ENCODE measurements at places on chromosomes 5 and 9.

DNA sequence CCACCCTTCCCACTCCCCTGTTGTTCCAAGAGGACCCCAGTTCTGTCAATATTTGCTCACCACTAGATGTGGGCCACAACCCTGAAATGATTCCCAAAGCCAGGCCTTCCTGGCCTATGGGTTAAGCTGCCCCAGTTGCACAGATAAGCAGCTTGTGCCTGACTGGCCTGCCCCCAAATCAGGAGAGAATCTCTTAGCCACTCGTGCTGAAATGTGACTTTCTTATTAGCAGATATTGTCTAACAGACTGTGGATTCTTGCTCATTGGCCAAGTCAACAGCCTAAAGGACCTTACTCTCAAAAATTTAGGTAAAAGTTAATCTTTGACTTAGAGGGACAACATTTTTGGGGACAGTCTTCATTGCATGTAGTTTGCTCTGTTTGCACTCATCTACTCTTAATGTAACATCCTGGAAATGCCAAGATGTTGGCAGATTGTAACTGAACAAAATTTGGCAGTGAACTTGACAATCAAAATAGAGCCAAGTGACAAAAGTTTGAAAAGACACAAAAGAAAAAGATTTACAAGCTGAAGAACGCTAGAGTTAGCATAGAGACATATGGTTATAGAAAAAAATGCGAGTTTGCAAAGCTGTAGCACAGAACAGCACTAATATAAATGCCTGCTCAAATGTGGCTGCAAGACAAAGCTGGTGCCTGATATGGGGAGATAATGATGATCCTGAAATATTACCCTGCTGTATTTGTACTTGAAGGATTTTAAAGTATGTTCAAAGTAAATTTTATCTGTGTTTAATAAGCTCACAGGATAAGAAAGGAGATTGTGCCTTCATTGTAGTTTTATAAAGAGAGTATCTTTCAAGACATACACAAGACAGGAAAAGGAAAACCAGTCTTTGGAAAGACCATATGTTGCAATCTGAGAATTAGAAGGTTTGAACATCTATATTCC, 29.0 kb upstream of the FSD1L start:
- DNase-seq = no peak

DNA sequence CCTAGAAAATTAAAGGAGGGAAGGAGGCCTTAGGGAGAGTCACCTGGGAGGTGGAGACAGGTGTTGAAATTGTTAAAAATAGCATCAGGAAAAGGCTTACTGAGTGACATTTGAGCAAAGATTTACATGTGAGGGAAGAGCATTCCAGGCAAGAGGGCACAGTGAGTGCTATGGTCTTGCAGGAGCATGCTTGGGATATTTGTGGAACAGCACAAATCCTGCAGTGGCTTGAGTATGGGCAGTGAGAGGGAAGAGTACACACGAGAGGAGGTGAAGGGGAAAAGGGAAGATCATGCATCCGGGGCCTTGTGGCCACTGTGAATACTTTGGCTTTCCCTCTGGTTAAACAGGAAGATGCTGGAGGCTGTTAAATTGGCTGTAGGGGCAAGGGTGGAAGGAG, 36.6 kb downstream of the ACER2 start:
- no peak for DNase-seq

DNA sequence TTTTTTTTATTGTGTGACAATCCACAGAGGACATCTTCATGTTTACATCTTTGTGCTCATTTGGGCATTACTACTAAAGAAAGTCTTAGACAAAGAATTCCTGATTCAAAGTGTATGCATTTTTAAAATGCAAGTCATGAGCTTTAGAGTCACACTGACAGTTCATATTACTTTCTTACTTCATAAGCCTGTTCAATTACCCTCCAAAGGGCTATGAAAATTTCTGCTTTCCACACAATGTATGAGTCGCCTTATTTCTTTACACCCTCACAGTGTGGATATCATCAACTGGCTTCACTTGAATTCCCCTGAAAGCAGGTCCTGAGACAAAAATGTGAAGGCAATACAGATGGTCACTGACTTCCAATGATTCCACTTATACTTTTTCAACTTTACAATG, 280.4 kb upstream of the PTGER4 start:
- no peak for DNase-seq

DNA sequence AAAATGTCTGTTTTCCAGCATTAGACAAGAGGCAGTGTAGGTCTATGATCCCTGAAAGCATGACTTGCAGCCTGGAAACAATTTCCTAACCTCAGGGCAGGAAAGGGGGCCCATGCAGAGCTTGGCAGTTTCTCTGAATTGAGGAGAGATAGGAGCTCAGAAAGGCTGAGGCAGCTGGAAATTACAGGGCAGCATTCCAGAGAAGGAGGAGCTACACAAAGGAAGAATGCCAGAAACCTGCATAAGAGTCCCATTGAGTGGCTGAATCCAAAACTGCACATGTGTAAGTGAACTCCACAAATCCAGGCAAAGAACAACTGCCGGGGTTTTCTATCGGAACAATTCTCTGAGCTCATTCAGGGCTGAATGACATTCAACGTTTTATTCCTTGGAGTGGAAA, 346.8 kb downstream of the PIK3R1 start:
- no peak for DNase-seq

GRCh38 chr9:118108971-118109370, 404.8 kb downstream of the TLR4 start:
- no peak for DNase-seq

- no peak for DNase-seq
Observed at GRCh38 chr5:39373791-39374190, 9.5 kb upstream of the C9 start.

- no peak for DNase-seq
Observed at GRCh38 chr5:131812371-131813160, 15.7 kb upstream of the FNIP1 start.

DNA sequence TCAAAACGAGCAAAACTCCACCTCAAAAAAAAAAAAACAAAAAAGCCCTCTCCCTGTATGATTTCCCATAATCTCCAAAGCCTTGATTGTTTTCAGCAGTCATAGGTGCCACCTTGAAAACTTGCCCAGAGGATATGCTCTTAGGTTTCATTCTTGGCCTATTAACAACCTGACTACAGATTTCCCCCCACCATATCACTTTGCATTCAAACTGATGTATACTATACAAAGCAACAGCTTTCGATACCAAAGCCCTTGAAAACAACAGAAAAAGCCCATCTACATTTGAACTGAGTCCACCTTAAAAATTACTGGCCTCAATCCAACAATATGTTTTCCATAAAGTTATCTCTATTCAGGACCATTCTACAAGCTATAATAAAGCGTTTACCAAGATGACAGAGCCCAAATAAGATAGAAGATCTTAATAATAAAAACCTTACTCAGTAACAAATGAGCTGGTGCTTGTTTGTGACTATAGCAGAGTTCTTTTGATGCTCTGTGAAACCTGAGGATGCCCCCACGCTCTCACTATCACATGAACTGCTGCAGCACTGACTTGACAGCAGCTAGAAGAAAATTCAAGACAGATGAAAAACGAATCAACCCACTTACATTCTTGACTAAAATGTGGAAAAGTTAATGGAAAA, 44.4 kb downstream of the FNBP1 start:
- DNase-seq = no peak

GRCh38 chr5:147688656-147689356, 93.7 kb downstream of the JAKMIP2 start:
- no peak for DNase-seq

GRCh38 chr5:149481485-149481884, 69.8 kb downstream of the CSNK1A1 start:
- DNase-seq = no peak

DNA sequence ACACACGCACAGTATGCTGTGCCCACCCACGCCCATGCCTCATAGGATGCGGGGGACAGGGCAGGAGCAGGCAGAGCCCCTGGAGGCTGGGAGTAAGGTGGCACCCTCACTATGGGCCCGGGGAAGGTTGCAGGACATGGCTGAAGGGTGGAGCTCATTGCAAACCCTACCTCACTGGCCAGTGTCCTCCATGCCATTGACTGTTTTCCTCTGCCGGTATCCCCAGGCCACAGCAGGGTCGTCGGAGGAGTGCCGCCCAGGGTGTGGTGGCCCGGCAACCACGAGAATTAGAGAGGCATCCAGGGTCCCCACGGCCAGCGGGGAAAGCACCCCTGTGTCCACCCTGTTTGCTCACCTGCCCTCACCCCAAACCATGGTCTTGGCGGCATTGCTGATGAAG, 59.7 kb upstream of the FCN2 start:
- DNase-seq = no peak

DNA sequence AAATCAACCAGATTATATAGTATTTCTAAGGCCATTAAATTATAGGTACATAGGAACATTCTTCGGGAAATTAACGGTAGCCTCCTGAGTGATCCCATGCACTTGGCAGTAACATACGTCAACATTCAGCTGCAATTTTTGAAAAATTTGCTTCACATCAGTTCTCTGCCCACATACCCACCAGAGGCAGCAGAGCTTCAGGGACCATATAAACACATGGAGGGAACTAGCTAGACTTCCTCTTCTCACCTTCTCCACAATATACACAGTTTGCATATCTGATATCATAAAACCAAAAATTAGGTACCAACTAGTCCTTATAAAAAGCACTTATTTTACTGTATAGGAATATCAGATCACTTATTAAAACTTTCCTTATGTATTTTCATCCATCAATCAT, 4.8 kb downstream of the PSIP1 start:
- no peak for DNase-seq

Measured in MM.1S (cell line).